ENCODE measurements at places on chromosomes 11 and 22. TPM values are rescaled to one million over a fixed set of nuclear protein-coding genes. Genes with fewer than 3 reads are reported as not detected.

Gene OR8D4
- polyA plus RNA-seq = 0.08 TPM

Gene TEX54
- polyA plus RNA-seq = not detected

- H3K4me1 ChIP-seq = peaks cover 44% of the 10 kb centered on the region
- peaks cover 2% of the 10 kb centered on the region for H3K27me3 ChIP-seq
- peak; percentile 66 for DNase-seq
- peak overlapping the region; percentile 90 for H3K27ac ChIP-seq
- peak overlapping the region; percentile 84 for H3K4me3 ChIP-seq
- H3K36me3 ChIP-seq = no peaks in the 10 kb centered on the region
These were observed 918 bp upstream of the CAPN5 start for GRCh38 chr11:77065878-77066228.

- H3K36me3 ChIP-seq = peaks cover 52% of the 10 kb centered on the region
- no peaks in the 10 kb centered on the region for H3K4me1 ChIP-seq
- no peak overlapping the region for H3K27ac ChIP-seq
- H3K4me3 ChIP-seq = no peak overlapping the region
- DNase-seq = no peak
- H3K27me3 ChIP-seq = no peaks in the 10 kb centered on the region
These were observed 132.3 kb downstream of the CRYBB2 start for GRCh38 chr22:25351631-25352293.

- H3K27ac ChIP-seq = no peak overlapping the region
- no peaks in the 10 kb centered on the region for H3K27me3 ChIP-seq
- peaks cover 14% of the 10 kb centered on the region for H3K36me3 ChIP-seq
- H3K4me3 ChIP-seq = no peak overlapping the region
- peaks cover 39% of the 10 kb centered on the region for H3K4me1 ChIP-seq
- DNase-seq = no peak
These were observed 111.5 kb downstream of the PKNOX2 start for GRCh38 chr11:125275905-125276618.

- peaks cover 41% of the 10 kb centered on the region for H3K27me3 ChIP-seq
- H3K27ac ChIP-seq = no peak overlapping the region
- DNase-seq = no peak
- H3K36me3 ChIP-seq = no peaks in the 10 kb centered on the region
These were observed 4.2 kb downstream of the PHLDA2 start for GRCh38 chr11:2924821-2925675.

DNA sequence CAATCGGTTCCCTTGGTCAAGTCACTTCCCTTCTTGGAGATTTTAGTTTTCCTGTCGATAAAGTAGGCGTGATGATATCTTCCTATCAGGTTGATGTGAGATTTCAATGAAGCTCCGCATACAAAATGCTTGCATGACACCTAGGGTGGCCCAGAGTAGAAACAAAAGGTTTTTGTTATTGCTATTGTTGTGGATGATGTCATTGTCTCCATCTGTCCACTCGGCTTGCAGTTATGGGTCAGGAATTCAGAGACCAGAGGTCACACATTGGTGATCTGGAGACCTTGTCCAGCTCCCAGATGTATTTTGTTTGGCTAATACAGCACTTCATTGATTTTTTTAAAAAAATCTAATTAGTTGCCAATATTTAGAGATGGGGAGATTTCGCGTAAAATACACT, 382.1 kb downstream of the MN1 start:
- peaks cover 28% of the 10 kb centered on the region for H3K4me1 ChIP-seq
- peak; percentile 53 for DNase-seq
- no peak overlapping the region for H3K4me3 ChIP-seq
- no peaks in the 10 kb centered on the region for H3K36me3 ChIP-seq
